NCI-H1105 treated with DMSO at 0.1 percent for 48 hours (cell line): ENCODE measurements at places on chromosomes 5 and 9.

DNA sequence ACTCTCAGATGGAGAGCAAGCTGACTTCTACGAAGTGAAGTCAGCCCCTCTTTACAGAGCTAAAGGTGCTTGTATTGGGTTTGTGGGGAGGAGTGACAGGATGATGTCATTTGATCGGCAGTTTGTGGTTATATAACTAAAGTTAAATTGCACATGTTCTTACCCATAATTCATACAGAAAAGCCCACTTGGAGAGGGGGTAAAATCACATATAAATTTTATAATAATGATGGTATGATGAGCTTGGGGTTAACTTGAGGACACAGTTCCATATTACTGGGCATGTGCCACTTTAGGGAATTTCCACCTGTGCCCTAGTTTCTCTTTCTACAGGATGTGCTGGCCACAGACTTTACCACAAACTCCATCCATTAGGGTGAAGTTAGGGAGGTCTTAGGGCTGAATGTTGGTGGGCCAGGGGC, 1178.6 kb upstream of the CDH9 start:
- no peak for DNase-seq

GRCh38 chr9:21974343-21974721, 19.9 kb downstream of the CDKN2A start:
- DNase-seq: peak; percentile 46

- DNase-seq: no peak
Measured at GRCh38 chr5:60763061-60763460, 63.1 kb upstream of the DEPDC1B start.

GRCh38 chr9:135551031-135551430, 5.1 kb downstream of the OBP2A start:
- DNase-seq: no peak

DNA sequence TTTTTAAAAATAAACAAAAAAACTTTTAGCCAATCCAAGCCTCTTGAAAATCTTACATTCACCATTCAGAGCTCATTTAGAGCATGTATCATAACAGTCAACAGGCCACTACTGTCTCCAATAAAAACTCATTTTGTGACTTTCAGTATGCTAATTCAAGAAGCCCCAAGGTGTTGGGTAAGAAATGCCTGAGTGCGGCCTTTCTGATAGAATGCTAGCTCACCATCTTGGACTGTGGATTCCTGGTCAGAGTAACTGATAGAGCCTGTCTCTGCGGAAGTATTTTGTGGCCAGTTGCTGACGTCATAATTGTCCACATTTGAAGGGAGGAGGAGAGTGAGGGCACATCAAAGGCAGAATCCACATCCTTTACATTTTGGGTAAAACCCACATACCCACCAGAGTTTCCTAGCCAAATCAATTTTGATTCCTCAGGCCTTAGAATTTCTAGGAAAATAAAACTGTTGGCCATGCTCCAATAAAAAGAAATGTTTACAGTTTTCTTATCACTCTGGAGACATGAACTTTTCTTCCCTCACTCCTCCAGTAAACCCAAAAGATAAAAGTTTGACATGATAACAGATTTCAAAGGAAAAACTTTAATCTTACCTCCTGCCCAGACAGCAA, 41.1 kb upstream of the ERCC6L2 start:
- no peak for DNase-seq

DNA sequence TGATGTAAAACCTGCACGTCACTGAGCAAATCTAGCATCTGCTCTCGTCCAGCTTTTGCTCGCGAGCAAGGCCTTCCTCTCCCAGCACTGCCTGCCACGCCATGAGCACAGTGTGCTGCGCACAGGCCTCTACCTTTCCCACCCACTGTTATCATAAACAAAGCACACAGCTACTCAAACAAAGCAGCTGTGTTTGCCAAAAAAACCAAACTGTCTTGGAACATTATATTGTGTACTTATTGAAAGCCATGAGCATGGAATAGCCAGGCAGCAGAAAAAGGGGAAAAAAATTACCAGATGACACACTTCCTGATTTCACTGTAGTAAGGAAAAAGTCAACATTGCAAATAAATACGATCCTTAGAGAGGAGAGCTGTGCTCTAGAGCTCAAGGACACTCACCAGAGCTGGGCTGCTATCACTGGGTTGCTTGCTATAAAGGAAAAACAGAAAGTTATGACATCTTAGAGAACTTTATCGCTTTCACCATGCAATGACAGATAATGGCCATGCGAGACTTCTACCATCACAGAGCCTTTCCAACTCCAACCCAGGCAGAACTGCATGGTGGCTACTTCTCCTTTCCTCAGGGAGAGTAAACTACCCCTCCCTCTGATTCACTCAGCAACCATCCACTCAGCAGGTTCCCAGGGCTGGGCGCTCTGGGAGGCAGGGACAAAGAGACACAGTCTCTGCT, 69.6 kb downstream of the EPB41L4B start:
- DNase-seq: peak; percentile 57

- peak; percentile 34 for DNase-seq
Measured at GRCh38 chr5:160118349-160119141, 705 bp downstream of the PWWP2A start.

DNA sequence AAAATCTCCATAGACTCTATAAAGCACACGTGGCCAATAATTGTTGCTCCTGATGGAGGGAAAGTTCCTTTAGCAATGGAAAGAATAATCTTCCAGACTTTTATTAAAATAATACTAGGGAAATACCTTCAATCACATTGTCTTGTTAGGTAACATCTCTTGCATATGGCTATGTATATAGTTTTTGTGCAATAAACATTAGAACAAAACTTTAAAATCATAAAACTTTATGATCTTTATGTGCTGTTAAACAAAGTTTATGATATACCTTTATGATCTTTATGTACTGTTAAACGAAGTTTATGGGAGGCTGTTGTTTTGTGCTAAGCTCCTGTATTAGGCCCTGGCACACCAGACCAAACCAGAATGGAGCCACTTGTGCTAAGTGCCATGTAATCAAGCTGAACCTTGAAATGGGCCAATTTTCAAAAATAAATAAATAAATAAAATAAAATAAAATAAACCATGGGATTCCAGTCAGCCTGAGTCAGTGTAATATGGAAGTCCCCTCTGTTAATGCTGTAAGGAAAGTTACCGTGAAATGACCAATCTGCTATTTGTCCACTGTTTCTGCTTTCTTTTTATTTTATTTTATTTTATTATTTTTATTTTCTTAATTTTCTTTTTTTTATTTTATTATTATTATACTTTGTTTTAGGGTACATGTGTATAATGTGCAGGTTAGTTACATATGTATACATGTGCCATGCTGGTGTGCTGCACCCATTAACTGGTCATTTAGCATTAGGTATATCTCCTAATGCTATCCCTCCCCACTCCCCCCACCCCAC, 431.3 kb downstream of the SPATA31D1 start:
- no peak for DNase-seq

GRCh38 chr9:120257483-120257882, 322.5 kb downstream of the CDK5RAP2 start:
- peak; percentile 32 for DNase-seq

GRCh38 chr9:130842545-130842944, 7.5 kb downstream of the ABL1 start:
- DNase-seq: no peak

DNA sequence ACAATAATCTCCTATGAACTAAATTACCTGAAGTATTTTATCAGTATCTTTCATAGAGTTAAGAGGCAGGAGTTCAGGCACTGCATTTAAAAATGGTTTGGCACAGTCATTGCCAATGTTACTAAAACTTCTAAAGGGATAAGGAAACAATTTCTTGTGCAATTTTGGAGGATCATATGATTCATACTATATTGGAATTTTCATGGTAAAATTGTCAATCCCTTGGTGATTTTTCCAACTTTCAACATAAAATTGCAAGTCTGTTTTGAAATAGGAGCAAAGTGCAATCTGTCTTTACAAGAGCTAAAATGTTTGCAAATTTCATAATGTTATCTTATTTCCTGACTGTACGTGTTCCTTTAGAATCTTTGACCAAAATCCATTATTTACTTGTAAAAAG, 211.1 kb downstream of the DMRTA1 start:
- no peak for DNase-seq

DNA sequence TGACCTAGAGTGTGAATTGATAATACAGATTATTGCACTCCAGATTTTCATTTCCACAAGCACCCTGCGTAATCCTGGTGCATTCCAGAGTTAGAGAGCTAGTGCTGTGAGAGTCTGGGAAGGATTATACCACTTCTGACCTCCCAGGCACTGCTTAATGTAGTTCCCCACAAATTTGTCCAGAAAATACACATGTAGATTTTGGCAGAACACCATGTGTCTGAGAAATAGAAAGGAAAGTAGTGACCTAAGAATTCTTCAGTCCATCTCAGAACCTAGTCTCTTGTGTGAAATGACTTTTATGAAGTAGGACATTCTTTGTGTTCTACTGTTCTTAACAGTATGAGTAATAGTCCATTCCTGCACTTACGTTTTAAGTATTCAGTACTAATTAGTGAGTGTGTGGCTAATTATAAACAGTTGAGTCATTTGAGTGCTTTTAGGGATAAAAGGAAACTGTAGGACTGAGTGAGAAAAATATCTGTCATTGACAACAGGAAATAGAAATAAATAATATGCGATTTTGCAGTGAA, 27.8 kb upstream of the PTPDC1 start:
- DNase-seq: no peak

DNA sequence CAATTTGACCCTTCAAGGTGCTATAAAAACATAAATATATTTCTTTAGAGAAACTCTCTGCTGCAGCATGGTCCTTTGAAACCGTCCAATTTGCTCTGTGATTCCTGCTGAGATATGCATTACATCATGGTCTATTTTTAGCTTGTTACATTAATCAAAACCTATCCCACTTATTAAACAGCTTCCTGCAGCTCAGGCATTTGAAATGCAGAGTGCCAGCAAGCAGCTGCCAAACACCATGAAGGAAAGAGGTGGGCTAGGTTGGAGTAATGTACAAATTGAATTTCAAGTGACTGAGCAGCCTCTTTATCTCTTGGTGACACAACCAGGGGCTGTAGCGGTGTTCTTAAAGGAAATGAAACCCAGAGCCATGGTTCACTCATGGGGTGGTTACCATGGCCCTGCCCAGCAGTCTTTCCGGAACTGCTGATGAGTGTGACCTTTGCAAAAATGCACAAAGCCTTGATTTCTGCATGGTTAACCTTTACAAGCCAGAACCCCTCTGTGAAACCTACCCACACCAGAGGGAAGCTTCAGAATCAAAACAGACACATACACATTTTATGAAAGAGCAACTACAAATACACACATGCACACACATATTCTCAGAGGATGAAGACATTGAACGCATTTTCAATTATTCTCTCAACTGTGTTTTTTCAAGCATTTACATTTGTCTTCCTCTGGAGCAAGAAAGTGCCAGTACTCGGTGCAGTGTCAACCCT, 155.8 kb upstream of the ZNF608 start:
- peak; percentile 6 for DNase-seq

GRCh38 chr9:116565986-116566385, 121.1 kb upstream of the TRIM32 start:
- no peak for DNase-seq

DNA sequence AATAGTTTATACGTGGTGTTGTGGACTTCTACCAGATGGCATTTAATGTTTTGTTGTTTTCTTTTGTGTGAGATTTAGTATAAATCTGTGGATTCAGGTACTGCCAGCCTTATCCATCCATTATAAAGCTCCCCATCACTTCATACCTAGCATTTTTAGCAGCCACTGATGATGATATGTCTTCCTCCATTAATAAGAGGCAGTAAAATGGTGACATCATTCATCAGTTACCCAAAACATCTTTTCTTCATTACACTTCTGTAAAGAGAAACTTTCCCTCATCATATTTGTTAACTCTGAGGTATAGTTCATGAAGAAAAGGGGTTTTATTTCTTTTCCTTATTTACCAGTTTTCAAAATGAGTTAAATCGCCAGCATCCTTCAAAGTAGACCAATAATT, 19.4 kb downstream of the CHD1 start:
- DNase-seq: no peak

- no peak for DNase-seq
Measured at GRCh38 chr9:119088002-119088547, 281.2 kb downstream of the BRINP1 start.

DNA sequence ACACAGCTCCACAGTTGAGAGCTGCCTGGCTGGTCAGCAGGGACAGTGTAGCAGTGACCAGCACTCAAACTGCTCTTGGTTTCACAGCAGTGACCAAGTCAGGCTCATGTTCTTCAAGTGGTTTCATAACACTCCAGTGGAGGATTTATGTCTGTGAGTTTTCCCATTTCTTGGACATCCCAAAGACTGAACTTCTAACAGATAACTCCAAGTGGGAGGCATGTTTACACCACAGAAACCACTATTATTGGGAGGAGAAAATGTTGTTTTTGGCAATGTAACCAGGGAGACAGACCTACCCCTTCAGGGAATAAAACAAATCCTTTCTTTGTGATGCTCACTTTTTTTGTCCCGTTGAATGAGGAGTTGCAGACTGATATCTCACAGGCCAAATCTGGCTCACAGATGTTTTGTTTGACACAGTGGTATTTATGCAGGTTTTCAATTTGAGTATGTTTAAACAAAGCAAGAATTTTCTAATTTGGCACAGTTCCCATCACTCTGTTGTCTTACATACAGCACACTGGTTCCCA, 141.5 kb downstream of the RMI1 start:
- peak; percentile 79 for DNase-seq

GRCh38 chr9:35700942-35701341, 11.2 kb upstream of the TPM2 start:
- no peak for DNase-seq

- no peak for DNase-seq
Measured at GRCh38 chr5:73654819-73655318, 28.9 kb downstream of the ARHGEF28 start.

GRCh38 chr9:87668222-87668621, 57.7 kb upstream of the CTSL start:
- DNase-seq: no peak

GRCh38 chr5:2029206-2029605, 146.5 kb upstream of the IRX4 start:
- no peak for DNase-seq

DNA sequence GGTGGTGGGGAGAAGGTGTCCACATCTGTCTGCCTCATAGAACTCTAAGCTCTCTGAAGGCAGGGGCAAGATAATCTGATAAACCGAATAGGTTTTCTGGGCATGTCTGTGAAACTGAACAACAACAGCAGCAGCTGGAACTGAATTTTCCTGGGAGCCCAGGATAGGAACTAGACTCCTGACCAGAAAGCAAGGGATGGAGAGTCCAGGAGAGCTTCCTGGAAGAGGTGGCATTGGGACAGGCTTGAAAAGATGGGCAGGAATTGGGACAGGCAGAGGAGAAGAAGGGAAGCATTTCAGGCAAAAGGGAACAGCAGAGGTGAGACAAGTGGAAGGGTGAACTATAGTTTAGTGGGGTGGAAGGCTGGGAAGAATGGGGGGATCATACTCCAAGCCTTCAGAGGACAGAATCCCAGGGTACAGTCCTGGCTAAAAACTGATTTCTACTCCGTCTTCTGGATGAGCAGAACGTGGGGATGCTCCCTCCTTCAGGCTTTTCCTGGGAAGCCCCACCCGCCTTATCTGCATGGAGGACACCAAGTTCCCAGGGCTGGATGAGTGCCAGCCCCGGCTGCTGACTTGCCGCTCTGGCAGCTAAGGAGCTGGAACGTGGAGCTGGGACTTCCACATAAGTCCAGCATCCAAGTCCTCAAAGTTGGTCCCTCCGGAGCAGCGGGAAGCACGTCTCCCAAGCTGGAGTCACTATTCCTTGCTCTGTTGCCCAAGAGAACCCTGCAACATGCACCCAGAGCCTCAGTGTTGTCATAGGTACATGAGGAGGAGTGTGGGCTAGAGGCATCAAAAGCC, 13.9 kb upstream of the KIF12 start:
- no peak for DNase-seq
